ENCODE measurements at places on chromosomes 1 and 21. TPM values are rescaled to one million over a fixed set of nuclear protein-coding genes. Genes with fewer than 3 reads are reported as not detected.

DNA sequence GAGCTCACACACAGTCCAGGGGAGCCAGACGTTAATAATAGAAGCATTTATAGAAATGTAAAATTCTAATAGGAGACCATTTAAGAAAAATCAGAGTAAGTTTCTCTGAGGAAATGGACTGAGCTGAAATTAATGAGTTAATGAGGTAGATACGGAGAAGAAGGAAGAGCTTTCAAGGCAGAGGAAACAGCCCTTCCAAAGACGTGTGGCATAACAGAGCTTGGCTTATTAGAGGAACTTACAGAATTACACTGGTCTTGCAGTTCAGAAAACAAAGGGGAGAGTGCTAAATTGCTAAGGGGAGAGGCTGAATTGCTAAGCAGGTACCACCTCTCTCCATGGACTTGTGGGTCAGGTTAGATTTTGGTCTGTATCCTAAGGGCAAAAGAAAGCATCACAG, 8.2 kb upstream of the PIGK start:
- DNase-seq, result no peak

DNA sequence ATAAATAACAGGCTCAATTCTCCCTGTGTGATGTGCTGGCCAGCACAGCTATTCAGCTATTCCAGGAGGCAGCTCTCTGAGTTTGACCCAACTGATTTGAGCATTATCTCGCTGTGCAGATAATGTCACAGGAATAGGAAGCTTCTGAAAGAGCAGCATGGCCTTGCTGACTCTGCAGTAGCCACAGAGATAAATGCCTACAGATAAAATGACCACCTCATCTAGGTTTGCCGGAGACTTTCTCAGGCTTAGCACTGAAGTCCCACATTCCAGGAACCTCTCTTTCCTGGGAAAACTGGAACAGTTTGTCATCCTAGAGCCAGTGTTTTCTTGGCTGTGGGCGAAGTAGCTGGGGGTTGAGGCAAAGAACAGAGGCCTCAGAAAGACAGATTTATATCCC, 98.9 kb downstream of the MRPL39 start:
- DNase-seq, result no peak

DNA sequence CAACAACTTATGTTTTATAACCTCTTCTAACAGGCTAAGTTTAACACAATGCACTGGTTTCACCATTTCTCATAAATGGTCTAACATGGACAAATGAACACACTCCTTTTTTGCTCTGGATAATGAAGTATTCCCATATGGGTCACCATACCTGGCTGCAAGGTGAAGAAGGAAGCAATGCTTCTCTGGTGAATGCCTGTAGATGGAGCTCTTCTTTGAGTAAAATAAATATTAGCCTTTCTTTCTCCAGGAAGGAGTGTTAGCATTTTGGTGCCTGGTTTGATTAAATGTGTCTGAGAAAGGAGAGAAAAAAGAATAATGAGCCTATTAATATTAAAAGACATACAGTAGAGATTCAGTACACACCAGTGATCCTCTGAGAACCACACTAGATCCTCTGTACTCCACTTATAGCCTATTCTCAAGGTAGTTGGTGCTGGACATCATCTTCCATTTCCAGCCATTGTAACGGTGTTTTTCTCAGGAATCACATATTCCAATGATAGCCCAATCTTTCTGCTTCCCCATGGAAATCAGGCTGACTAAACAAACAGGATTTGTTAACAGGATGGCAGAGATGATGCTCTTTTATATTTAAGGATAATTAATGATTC, 17.6 kb downstream of the MTFR1L start:
- DNase-seq, result no peak

- peak; percentile 33 for DNase-seq
These were observed 49.7 kb downstream of the SYT6 start for GRCh38 chr1:114103992-114104391.

DNA sequence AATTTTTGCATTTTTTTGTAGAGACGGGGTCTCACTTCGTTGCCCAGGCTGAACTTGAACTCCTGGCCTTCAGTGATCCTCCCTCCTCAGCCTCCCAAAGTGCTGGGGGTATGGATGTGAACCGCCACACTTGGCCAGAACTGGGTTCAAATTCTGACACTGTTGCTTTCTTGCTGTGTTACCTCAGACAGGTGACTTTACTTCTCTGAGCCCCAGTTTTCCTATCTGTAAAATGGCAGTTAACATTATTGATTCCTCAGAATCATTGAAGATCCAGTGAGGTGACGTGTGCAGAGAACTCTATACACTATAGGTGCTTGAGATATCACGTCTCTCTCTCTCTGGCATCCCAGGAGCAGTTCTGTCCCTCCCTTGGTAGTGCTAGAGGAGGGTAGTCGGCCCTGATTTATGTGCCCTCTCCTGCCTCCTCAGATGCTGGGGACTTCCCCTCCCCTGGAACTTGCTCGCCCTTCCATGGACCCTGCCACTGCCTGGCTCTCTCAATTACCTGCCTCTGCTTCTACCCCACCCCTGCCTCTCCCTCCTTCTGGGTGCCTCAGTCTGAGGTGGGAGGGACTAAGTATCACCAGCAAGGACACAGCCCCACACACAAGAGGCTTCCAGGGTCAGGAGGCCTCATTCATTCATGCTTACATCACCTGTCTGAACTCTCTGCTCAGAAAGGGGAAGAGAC, 2.8 kb upstream of the HPCA start:
- no peak for DNase-seq

DNA sequence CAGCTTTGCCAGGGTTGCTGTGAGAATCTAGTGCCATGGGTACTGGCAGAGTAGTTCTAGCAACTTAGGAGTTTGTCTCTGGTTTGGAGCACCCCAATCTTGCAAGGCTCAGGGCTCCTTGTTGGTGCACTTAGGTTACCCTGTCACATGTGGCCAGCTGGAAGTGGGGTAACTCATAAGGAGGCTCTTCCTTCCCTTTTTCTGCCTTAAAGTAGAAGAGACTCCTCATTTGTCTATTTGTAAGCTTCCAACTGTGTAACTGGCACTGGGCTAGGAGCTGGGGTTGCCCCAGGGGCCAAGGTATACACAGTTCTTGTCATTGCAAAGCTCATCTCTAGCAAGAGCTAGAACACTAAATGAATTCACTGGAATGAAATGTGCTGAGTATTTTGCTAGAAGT, 10.6 kb downstream of the MROH7 start:
- no peak for DNase-seq

GRCh38 chr1:67846538-67846937, 13.3 kb upstream of the GNG12 start:
- no peak for DNase-seq

DNA sequence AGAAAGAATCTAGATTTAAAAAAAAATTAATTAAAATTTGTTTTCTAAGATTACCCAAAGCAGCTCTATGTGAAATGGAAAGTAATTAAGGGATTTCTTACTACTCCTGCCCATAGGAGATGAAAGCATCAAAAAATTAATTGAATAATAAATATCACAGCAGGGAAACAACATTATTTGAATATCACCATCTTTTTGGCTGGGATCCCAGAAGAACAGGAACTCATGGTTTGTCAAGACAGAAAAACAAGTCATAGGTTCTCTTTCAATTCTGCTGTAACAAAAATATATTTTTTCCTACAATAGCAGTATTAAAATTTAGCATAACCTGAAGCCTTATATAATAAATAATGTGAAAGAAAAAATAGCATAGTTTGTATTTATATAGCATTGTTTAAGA, 1713.4 kb downstream of the NCAM2 start:
- DNase-seq, result no peak

- DNase-seq, result no peak
These were observed 49.2 kb upstream of the COL24A1 start for GRCh38 chr1:86205741-86206140.

GRCh38 chr1:78255846-78256245, 210.1 kb downstream of the GIPC2 start:
- no peak for DNase-seq

DNA sequence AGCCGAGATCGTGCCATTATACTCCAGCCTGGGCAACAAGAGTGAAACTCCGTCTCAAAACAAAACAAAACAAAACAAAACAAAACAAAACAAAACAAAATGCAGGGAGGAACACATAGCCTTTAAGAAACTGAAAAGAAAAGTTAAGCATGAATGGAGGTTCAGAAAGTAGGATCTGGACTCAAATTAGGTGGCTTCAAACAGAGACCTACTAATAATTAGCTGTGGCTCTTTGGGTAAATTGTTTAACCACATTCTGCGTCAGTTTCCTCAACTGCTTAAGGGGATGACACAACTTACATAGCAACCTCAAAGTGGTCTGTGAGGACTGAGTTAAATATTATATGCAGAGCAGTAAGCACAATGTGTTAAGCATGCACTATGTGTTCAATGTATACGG, 458.2 kb downstream of the ADGRL2 start:
- DNase-seq, result no peak

GRCh38 chr1:30250338-30250983, 472.9 kb downstream of the MATN1 start:
- no peak for DNase-seq

DNA sequence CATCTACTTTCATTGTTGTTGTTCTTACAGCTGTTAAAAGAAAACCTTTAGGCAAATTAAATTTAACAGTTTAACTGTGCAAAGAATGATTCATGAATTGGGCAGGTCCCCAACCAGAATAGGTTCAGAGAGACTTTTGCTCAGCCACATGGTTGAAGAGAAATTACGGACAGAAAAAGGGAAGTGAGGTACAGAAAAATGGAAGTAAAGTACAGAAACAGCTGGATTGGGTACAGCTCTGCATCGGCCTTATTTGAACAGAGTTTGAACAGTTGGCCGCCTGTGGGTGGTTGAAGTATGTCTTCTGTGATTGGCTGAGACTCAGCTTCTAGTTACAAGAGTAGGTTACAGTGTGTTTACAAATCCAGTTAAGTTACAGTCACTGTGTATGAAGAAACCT, 210.1 kb downstream of the FGGY start:
- DNase-seq, result peak; percentile 76

DNA sequence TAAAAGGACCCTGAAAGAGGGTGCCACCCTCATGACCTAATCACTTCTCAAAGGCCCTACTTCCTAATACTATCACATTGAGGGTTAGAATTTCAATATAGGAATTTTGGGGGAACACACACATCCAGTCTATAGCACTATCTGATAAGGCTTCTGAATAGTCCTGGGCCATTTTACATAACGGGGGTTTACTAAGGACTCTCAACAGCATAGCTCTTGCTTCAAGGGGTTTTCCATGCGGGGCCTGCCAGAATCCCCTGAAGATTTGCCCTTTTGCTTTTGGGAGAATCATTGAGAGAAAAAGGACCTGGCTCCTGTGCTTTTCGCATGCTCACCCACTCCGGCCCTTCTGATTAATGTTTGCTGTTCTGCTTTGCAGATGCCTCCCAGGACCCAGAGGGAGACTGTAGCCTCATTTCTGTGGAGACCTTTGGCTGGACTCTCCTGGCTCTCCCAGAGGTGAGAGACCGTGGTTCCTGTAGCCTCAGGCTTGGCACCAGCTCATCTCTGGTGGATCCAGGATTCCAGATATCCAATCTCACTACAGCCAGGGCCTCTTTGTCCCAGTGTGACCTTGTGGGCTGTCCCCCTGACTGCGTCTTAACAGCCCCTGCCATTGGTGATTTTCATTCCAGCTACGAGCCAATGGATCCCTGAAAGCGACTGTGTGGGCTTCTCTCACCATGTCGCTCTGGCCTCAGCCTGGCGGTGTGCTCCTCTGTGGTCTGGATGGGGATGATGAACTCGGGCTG, 72.6 kb downstream of the DDR2 start:
- no peak for DNase-seq

DNA sequence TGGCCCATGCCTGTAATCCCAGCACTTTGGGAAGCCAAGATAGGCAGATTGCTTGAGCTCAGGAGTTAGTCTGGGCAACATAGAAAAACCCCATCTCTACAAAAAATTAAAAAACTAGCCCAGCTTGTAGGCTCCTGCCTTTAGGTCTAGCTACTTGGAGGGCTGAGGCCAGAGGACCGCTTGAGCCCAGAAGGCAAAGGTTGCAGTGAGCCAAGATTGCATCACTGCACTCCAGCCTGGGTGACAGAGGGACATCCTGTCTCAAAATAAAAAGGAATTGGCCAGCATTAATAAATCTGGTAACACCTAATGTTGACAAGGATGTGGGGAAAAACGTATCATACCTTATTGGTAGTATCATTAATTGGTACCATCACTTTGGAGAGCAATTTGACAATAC, 396.2 kb downstream of the PLPP3 start:
- DNase-seq, result no peak

GRCh38 chr21:42691901-42692559, 38.6 kb downstream of the PDE9A start:
- DNase-seq, result peak; percentile 51

DNA sequence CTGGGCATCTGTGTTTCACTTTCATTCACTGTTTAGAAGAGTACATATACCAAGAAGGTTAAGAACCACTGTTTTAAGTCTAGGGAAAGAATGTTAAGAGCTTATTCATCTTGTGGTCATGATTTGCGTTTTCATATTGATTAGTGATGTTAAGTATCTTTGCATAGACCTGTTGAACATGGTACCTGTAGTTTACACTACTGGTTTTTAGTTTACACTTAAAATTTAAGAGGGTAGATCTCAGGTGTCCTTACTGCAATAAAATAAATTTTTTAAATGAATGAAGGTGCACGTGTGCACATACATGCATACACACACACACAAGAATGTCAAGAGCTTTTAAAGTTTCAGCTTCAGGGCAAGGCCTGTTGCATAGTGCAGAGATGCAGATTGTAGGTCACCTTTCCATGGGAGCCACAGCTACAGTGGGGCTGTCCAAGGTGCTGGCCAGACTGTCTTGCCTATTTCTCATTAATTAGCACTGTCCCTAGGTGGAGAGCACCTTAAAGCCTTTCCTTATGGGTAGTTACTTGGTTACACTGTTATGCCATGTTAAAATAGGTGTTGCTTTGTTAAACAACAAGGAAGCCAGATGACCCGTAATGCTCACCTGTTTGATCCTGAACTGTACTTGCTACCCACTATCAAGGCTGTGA, 543.0 kb upstream of the DAB1 start:
- DNase-seq, result no peak

GRCh38 chr1:91916811-91917460, 31.0 kb upstream of the TGFBR3 start:
- no peak for DNase-seq

GRCh38 chr21:41624674-41625310, 116.8 kb upstream of the TMPRSS2 start:
- no peak for DNase-seq

Gene FAM110D
- total RNA-seq, result 3.2 TPM

Gene SH2D1B
- total RNA-seq, result not detected

Gene UBXN10
- 24.0 TPM for total RNA-seq

Gene HFM1
- total RNA-seq, result 4.3 TPM

Gene CYP4X1
- total RNA-seq, result 7.5 TPM

Gene AGO3
- 19.3 TPM for total RNA-seq

Gene SLFNL1
- total RNA-seq, result 0.36 TPM

Gene SLAMF8
- 3.8 TPM for total RNA-seq

Gene KRTAP21-2
- total RNA-seq, result not detected

Gene CACNA1S
- not detected for total RNA-seq

Gene LCA5L
- total RNA-seq, result 5.5 TPM

Gene CSF3R
- total RNA-seq, result 8.2 TPM

Gene CHTOP
- 44.8 TPM for total RNA-seq

Gene SMCP
- total RNA-seq, result not detected
